ENCODE measurements at places on chromosomes 1 and 21. TPM values are rescaled to one million over a fixed set of nuclear protein-coding genes. Genes with fewer than 3 reads are reported as not detected.

GRCh38 chr1:3907031-3907534 is 7.0 kb upstream of the C1orf174 start:
- H3K4me1 ChIP-seq, result no peaks in the 10 kb centered on the region
- no peaks in the 10 kb centered on the region for H3K27me3 ChIP-seq
- H3K4me3 ChIP-seq, result no peak overlapping the region
- no peak for DNase-seq
- H3K36me3 ChIP-seq, result no peaks in the 10 kb centered on the region

- H3K36me3 ChIP-seq, result no peaks in the 10 kb centered on the region
- H3K4me3 ChIP-seq, result no peak overlapping the region
- H3K27ac ChIP-seq, result no peak overlapping the region
- H3K27me3 ChIP-seq, result no peaks in the 10 kb centered on the region
- no peaks in the 10 kb centered on the region for H3K4me1 ChIP-seq
- DNase-seq, result peak; percentile 1
These were observed 3.6 kb upstream of the SMPDL3B start for GRCh38 chr1:27931184-27931583.

DPT gene
- 14.0 TPM for total RNA-seq

DNA sequence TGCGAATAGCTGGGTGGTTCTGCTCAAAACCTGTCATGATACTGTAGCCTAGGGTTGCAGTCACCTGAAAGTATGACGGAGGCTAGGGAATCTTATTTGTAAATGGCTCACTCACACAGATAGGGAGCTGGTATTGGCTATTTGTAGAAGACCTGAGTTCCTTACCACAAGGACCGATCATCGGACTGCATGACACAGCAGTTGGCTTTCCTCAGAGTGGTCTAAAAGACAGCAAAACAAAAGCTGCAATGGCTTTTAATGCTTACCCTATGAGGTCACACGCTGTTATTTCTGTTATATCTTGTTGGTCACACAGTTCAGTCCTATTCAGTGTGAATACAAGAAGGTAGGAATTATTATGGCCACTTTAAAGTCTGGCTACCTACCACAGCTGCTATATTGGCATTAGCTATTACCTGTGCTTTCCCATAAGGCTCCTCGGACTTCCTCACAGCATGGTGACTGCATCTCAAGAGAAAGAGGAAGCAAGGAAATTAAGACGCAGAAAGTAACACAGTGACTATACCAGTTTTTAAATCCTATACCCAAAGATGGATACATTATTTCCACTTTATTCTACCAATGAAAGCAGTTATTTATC is 68.4 kb upstream of the LRRC7 start:
- DNase-seq, result no peak
- H3K27me3 ChIP-seq, result no peaks in the 10 kb centered on the region
- no peaks in the 10 kb centered on the region for H3K4me1 ChIP-seq
- no peak overlapping the region for H3K4me3 ChIP-seq
- no peak overlapping the region for H3K27ac ChIP-seq
- no peaks in the 10 kb centered on the region for H3K36me3 ChIP-seq

- no peaks in the 10 kb centered on the region for H3K36me3 ChIP-seq
- no peak overlapping the region for H3K4me3 ChIP-seq
- H3K27ac ChIP-seq, result no peak overlapping the region
- H3K4me1 ChIP-seq, result no peaks in the 10 kb centered on the region
- no peaks in the 10 kb centered on the region for H3K27me3 ChIP-seq
- DNase-seq, result no peak
These were observed 42.1 kb upstream of the C8B start for GRCh38 chr1:57007948-57008347.

DNA sequence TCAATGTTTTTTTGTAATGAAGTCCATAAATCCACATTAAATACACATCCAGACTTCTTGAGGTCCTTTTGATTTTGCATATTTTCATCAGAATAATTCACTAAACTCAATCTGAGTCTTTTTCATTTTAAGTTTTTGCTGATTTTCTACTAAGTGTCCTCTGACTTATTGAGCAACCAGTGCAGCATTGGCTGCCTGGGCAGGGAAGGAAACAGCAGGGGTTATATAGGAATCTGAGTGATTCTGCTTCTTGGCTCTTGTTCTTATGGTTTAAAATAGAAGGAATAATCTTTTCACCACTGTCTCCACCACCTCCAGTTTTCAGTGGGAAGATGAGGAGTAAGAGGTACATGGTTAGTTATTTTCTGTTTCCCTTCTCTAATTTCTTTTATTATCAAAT is 88.4 kb downstream of the ST6GALNAC5 start:
- no peak overlapping the region for H3K4me3 ChIP-seq
- DNase-seq, result no peak
- H3K4me1 ChIP-seq, result no peaks in the 10 kb centered on the region
- no peak overlapping the region for H3K27ac ChIP-seq
- no peaks in the 10 kb centered on the region for H3K27me3 ChIP-seq
- no peaks in the 10 kb centered on the region for H3K36me3 ChIP-seq

- no peak for DNase-seq
- H3K4me3 ChIP-seq, result no peak overlapping the region
- H3K27ac ChIP-seq, result no peak overlapping the region
These were observed 6.6 kb upstream of the AZIN2 start for GRCh38 chr1:33074193-33074945.

GRCh38 chr1:220045356-220046051 is 801 bp downstream of the EPRS1 start:
- DNase-seq, result no peak
- H3K36me3 ChIP-seq, result no peaks in the 10 kb centered on the region
- peak overlapping the region; percentile 94 for H3K4me3 ChIP-seq
- peak overlapping the region; percentile 89 for H3K27ac ChIP-seq
- H3K4me1 ChIP-seq, result peaks cover 3% of the 10 kb centered on the region

- peak overlapping the region; percentile 66 for H3K4me3 ChIP-seq
- H3K27ac ChIP-seq, result peak overlapping the region; percentile 32
- no peaks in the 10 kb centered on the region for H3K4me1 ChIP-seq
- no peaks in the 10 kb centered on the region for H3K36me3 ChIP-seq
- H3K27me3 ChIP-seq, result no peaks in the 10 kb centered on the region
These were observed 67.8 kb downstream of the OBSCN start for GRCh38 chr1:228275430-228276173.

- no peak for DNase-seq
- H3K4me1 ChIP-seq, result no peaks in the 10 kb centered on the region
- no peak overlapping the region for H3K27ac ChIP-seq
- no peak overlapping the region for H3K4me3 ChIP-seq
These were observed 79.4 kb upstream of the PPP2R5A start for GRCh38 chr1:212205843-212206242.

DNA sequence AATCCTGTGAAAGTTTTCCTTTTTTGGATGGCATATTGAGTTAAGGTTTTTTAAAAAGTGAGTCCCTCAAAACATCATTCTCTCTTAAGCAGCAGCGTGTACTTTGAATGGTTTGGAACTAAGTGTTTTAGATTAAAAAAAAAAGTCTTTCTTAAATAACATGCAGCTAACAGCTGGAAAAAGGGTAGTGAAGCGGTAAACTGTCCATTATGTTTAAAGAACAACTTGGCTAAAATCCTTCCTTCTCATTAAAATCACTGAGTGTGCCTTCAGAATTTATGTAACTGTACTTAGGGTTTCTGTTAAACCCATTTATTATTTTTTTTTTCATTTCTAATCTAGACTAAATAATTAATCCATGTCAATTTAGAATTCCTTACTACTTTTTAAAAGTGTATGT is 254.2 kb upstream of the ADAMTS5 start:
- H3K4me3 ChIP-seq, result no peak overlapping the region
- no peaks in the 10 kb centered on the region for H3K36me3 ChIP-seq
- H3K27me3 ChIP-seq, result no peaks in the 10 kb centered on the region
- DNase-seq, result no peak
- no peaks in the 10 kb centered on the region for H3K4me1 ChIP-seq
- H3K27ac ChIP-seq, result no peak overlapping the region

PAPPA2 gene
- 0.95 TPM for total RNA-seq

GRCh38 chr1:22930240-22930912 is 42.3 kb downstream of the LACTBL1 start:
- no peak overlapping the region for H3K27ac ChIP-seq
- no peak overlapping the region for H3K4me3 ChIP-seq
- DNase-seq, result peak; percentile 59
- no peaks in the 10 kb centered on the region for H3K36me3 ChIP-seq

ACOT7 gene
- 93.2 TPM for total RNA-seq

- H3K27me3 ChIP-seq, result no peaks in the 10 kb centered on the region
- no peaks in the 10 kb centered on the region for H3K4me1 ChIP-seq
- H3K4me3 ChIP-seq, result no peak overlapping the region
- no peak overlapping the region for H3K27ac ChIP-seq
These were observed 1396.1 kb upstream of the ADGRL4 start for GRCh38 chr1:80402625-80403024.

ZNF593 gene
- total RNA-seq, result 11.7 TPM

EPHB2 gene
- 57.4 TPM for total RNA-seq

DNA sequence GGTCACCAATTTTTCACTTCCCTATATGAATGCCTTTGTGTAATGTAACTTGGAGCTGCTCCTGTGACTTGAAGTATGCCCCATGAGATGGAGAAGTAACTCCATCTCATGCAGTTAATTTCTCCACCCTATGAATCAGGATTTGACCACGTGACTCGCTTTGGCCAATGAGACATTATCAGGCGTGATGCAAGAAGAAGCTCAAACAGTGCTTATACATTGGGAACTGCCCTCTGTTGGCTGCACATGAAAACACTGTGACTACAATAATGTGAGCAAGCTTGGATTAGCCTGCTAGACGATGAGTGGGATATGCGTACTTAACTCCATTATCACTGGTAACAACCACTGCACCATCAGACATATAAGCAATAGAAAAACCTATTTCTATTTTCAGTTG is 684.4 kb downstream of the PLA2G4A start:
- no peaks in the 10 kb centered on the region for H3K27me3 ChIP-seq
- H3K36me3 ChIP-seq, result no peaks in the 10 kb centered on the region
- DNase-seq, result no peak
- H3K27ac ChIP-seq, result no peak overlapping the region
- no peak overlapping the region for H3K4me3 ChIP-seq

- H3K36me3 ChIP-seq, result no peaks in the 10 kb centered on the region
- no peak for DNase-seq
- H3K27me3 ChIP-seq, result no peaks in the 10 kb centered on the region
- no peak overlapping the region for H3K27ac ChIP-seq
- H3K4me3 ChIP-seq, result no peak overlapping the region
- H3K4me1 ChIP-seq, result peaks cover 4% of the 10 kb centered on the region
These were observed 1.6 kb upstream of the IER5 start for GRCh38 chr1:181086926-181087325.

TMEM240 gene
- total RNA-seq, result not detected

FCRLA gene
- total RNA-seq, result 47.0 TPM

PCSK9 gene
- 11.2 TPM for total RNA-seq

SLC25A44 gene
- 15.7 TPM for total RNA-seq

PGBD2 gene
- total RNA-seq, result 11.9 TPM

- DNase-seq, result peak; percentile 74
- H3K4me3 ChIP-seq, result peak overlapping the region; percentile 99
- no peaks in the 10 kb centered on the region for H3K27me3 ChIP-seq
- no peaks in the 10 kb centered on the region for H3K36me3 ChIP-seq
- H3K4me1 ChIP-seq, result no peaks in the 10 kb centered on the region
These were observed 936 bp downstream of the ZBTB21 start for GRCh38 chr21:42009018-42009830.

DNA sequence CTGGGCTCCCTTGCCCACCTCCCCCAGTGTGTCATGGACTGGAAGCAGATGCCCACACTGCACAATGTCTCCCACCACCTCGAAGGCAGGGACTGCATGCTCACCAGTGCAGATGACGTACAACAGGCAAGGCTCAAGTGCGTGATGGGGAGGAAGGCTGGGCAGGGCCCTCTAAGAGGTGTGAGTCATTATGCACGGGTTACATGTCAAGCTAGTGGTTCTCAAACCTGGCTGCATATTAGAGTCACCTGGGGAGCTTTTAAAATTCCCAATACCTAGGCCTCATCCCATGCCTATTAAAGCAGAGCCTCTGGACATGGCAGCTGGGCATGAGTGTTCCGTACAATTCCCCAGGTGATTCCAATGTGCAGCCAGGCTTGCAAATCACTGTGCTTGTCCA is 137.9 kb upstream of the NGF start:
- H3K36me3 ChIP-seq, result no peaks in the 10 kb centered on the region
- no peaks in the 10 kb centered on the region for H3K4me1 ChIP-seq
- H3K4me3 ChIP-seq, result no peak overlapping the region
- no peaks in the 10 kb centered on the region for H3K27me3 ChIP-seq
- H3K27ac ChIP-seq, result no peak overlapping the region
- no peak for DNase-seq

DNA sequence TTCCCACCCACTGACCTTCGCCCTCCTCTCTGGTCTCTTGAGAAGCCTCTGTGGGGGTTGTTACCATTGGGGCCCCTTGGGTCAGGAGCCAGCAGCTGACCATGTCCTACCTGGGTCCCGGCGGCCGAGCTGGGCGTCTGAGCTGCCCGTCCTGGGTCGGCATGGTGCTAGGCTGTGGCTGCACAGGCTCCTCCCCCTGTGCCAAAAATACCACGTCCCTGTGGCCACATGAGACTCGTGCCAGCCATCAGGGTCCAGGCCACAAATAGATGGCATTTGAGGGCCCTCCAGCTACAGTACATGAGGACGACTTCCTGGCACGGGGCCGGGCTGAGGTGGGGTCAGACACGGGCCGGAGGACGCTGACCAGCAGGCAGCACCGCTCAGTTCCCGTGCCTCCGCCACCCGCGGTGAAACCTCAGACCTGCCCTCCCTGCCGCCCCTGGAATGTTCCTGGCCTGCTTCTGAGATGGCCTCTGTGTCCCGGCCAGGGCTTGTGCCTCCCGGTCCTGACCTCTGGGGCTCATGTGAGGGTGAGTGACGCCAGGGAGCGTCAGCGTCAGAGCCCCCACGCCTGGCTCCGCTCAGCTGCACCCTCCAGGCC is at the start of gene PERM1:
Gene PERM1, minus strand, starts transcription at position 139 of the 604 bp plus-strand sequence. CDS start 1,064 bp downstream, outside the sequence.
- no peak within 1 kb of the TSS for H3K27ac ChIP-seq
- H3K4me3 ChIP-seq, result no peak within 1 kb of the TSS

MCOLN2 gene
- total RNA-seq, result 1.7 TPM

TTC34 gene
- total RNA-seq, result 0.53 TPM

- H3K4me1 ChIP-seq, result no peaks in the 10 kb centered on the region
- DNase-seq, result no peak
- no peak overlapping the region for H3K4me3 ChIP-seq
- no peaks in the 10 kb centered on the region for H3K27me3 ChIP-seq
These were observed 192.9 kb downstream of the PCP4 start for GRCh38 chr21:40060083-40060677.

Data from Peyer's patch (tissue), 4 donors.